ENCODE measurements at places on chromosomes 1 and 21. TPM values are rescaled to one million over a fixed set of nuclear protein-coding genes. Genes with fewer than 3 reads are reported as not detected.

CFAP141 gene
- not detected for total RNA-seq

KRTAP7-1 gene
- not detected for total RNA-seq

AMY1A gene
- not detected for total RNA-seq

RCC2 gene
- total RNA-seq = 21.9 TPM

CDK11B gene
- 51.0 TPM for total RNA-seq

NLRP3 gene
- 3.3 TPM for total RNA-seq

HTR6 gene
- not detected for total RNA-seq

CELA2B gene
- total RNA-seq = not detected

ITPKB gene
- 61.2 TPM for total RNA-seq

OR14K1 gene
- total RNA-seq = not detected

MEAF6 gene
- total RNA-seq = 81.5 TPM

LRRC39 gene
- 4.2 TPM for total RNA-seq

CLEC20A gene
- total RNA-seq = not detected
